ENCODE measurements at places on chromosomes 6 and 20.

DNA sequence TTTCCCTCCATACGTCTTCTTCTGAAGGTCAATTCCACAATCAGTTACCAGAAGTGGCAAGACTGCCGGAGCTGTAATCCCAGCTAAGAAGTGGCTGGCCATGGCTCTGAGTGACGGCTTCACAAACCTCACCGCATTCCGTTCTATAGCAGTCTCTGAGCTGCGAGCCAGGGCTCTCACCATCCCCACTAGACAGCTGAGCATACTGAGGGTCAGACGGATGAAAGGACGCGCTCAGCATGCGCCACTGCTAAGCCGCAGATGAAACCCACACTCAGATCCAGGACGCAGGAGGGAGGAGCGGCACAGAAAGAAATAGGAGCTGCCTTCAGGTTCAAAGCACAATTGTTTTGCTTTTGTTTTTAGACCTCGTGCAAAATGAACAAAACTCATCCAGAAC, 97.9 kb downstream of the ANKRD60 start:
- no peak for DNase-seq

GRCh38 chr6:17610835-17611234, 10.7 kb downstream of the FAM8A1 start:
- no peak for DNase-seq

- no peak for DNase-seq
Measured at GRCh38 chr6:108841377-108841855, 6.8 kb upstream of the ARMC2 start.

DNA sequence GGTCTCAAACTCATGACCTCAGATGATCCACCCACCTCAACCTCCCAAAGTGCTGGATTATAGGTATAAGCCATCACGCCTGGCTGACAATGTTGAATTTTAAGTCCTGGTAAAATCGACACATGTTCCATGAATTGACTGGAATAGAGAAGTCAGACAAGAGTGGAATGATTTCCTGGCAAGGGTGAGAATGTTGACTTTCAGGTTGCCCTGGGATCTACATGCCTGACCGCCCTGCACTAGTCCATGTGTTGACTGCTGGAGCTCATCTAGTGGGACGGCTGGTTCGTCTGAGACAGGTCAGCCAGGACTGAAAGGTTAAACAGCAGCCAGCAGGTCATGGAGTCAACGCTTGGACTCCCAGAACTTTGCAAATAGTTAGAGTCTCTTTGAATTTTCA, 88.8 kb downstream of the SASH1 start:
- DNase-seq: no peak

GRCh38 chr20:17557675-17558006, 12.2 kb upstream of the DSTN start:
- no peak for DNase-seq

GRCh38 chr20:38179846-38180245, 14.8 kb upstream of the TGM2 start:
- DNase-seq: no peak

DNA sequence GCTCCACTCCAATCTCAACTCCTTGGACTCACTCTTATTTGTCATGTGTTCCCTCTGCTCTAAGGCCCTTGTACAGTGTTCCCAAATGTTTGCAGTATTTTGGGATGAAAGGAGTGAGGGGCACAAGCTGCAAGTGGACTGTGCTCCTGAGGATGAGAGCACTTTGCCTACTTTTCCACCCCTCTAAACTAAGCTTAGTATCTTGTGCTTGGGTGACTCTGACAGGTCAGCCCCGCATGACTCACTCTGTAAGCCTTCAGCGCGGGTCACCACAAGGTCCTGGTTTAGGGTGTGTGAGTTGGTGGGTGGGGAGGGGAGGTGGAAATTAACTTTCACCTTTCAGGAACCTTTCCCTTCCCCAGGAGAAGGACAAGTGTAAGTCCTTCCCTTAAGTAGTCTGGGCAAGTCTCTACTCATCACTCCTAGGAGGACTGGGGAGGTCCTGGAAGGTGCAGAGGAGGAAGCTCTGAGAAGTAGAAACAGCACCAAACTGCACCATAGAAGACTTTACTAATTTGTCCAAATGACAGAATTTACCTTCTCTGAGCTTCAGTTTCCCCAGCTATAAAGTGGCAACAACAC, 68.8 kb upstream of the EPB41L1 start:
- no peak for DNase-seq

DNA sequence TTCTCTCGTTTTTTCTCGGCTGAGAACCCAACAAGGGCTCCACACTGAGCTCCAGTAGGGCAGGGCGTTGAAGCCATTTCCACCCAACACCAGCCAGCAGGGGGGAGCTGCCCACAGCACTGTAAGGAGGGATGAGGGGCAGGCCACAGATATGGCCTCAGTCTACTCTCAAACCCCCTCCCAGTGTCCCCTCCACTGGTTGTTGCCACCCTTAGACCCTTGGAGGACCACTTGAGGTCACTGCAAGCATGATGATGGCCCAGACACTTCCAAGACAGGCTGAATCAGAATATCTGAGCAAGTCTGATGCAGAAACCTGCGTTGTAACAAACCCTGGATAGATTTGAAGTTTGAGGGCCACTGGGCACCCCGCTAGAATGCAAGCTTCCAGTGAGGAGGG, 217.0 kb upstream of the CST7 start:
- no peak for DNase-seq

Data from stimulated activated CD8-positive, alpha-beta memory T cell treated with anti-CD3 and anti-CD28 coated beads, Interleukin-15, amount 100 ng/mL, for 4 hours (primary cell).